ENCODE measurements at places on chromosomes 3 and 15.

- DNase-seq: no peak
Measured at GRCh38 chr3:69422751-69423150, 36.9 kb upstream of the FRMD4B start.

GRCh38 chr3:178392511-178392926 lies 143.7 kb upstream of the KCNMB2 start:
- peak; percentile 83 for DNase-seq

- DNase-seq: no peak
Measured at GRCh38 chr15:72873379-72874233, 90.0 kb upstream of the ADPGK start.

- DNase-seq: peak; percentile 69
Measured at GRCh38 chr15:37995461-37996347, 61.3 kb downstream of the TMCO5A start.

DNA sequence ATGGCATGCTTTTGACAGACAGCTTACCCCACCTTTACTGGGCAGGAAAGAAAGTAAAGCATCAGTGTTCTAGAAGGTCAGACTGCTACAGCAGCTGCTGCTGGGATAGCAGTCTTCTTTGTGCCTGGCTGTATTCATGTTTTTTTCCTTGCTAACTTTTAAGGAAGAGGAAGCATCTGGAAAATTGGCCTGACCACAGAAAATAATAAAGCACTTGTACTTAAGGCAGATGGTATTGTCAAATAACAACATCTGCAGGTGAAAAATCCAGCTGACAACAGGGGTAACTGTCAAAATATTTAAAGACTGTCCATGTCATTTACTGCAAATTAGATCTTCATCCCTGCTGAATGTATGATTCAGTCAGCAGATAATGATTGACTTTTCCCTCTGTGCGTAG lies 229.0 kb downstream of the OXSM start:
- no peak for DNase-seq

GRCh38 chr15:68935400-68935937 lies 5.1 kb downstream of the SPESP1 start:
- no peak for DNase-seq

- no peak for DNase-seq
Measured at GRCh38 chr3:134361162-134361835, 12.9 kb downstream of the AMOTL2 start.

GRCh38 chr3:74066456-74066855 lies 441.7 kb upstream of the PDZRN3 start:
- DNase-seq: no peak

DNA sequence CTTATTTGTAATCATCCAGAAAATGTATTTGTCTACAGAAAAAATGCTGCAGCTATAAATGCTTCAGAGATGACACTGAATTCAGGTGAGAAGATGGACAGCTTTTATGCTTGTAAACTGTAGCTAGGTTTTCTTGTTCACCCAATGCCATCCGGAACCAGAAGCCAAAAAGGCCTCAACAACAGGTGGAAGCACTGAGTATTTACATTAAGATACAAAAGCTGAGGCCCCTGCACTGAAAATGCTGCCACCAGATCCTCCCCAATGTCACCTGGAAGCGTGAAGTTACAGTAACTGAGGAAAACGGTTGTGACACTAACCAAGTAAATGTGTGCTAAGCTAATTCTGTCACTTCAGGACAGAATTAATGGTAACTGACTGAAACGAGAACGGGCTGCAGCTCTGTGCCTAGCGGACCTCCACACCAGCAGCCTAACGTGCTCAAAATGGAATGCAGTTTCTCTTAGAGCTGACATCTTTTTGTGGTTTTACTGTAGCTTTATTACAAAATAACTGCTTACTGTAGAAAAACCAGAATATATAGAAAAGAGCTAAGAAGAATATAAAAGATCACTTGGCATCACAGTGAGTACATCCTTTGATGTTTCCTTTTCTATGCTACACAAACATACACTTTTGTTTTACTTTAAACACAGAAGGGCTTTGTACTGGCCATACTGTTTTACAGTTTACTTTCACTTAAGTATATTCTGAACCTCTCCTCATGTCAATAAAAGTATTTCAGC lies 7.6 kb downstream of the CHSY1 start:
- DNase-seq: no peak

DNA sequence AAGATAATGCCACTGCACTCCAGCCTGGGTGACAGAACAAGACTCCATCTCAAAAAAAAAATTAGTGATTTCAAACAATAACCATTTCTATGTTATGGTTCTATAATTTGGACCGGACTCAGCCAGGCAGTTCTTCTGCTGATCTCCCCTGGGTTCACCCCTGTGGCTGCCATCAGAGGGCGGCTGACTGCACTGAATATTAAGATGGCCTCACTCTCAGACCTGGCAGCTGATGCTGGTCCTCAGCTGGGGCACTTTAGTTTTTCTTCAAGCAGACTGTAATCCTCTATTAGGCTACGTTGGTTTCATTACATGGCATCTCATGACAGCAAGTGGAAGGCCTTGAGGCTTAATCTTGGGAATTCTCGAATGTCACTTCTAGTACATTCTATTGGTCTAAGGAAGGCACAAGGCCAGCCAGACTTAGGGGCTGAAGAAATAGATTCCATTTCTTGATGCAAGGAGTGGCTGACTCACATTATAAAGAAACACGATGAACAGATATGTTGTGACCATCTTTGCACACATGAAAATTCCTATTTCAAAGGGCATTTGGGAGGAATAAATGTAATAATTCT lies 12.8 kb downstream of the GALNT15 start:
- no peak for DNase-seq

DNA sequence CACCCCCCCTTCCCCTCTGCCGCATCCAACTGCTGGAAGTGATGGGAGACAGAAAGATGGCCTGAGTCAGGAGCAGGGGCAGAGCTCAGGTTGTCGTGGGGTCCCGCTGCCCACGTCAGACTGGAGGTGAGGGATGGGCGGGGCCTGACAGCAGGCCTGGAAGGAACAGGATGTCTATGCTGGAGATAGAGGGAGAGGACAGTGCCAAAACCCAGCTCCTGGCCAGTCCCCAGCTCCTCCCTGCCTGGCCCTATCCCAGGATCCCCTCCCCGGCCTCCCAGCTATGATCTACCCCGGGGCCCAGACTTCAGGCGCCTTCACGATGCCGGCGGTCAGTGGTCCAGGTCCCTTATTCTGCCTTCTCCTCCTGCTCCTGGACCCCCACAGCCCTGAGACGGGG lies at the start of gene LMAN1L:
TSS of gene LMAN1L (plus strand) at position 303 of the 400 bp plus-strand sequence. CDS start at position 323, 20 bp downstream.
- DNase-seq: no peak

DNA sequence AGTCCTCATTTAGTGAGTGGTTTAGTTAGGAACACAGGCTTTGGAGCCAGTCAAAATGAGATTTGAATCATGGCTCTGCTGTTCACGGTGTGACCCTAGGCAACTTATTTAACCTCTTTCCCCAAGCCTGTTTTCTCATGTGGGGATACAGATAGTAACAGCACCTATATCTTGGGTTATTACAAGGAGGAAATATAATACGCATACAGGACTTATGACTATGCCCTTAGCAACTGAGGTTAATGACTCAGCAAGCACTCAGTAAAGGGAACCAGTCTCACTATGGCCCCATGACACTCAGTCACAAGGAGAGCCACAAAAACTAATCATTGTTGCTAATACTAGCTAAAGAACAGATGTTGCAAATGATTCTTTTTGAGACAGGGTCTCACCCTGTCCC lies 45.9 kb downstream of the SUMF1 start:
- peak; percentile 98 for DNase-seq

DNA sequence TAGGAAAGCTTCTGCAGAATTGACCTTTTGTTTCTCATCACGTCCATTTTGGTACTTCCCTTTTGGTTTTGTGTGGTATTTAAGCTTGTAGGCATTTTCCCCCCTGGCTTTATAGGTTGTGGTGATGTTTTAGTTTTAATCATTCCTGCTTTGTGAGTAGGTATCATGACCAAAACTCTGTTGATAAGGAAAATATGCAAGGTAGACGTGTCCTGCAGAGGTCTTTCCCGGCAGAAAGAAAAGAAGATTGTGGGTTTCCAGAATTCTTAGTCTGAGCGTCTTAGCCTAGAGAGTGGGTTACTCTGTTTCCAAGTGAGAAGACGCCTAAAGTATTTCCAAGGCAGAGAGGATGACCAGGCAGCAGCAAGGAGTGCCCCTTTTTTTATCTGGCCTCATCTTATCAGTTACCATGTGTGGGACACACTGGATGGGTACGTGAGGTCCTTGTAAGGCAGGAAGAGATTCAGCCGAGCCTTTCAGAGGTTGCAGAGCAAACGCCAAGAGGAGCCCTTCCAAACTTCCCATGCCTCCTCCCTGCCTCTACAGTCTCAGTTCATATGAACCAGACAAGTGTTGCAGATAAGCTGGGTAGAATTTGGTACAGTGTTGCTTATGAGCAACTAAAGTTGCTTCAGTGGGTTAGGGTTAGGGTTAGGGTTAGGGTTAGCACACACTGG lies 58.8 kb downstream of the ARNT2 start:
- DNase-seq: no peak

DNA sequence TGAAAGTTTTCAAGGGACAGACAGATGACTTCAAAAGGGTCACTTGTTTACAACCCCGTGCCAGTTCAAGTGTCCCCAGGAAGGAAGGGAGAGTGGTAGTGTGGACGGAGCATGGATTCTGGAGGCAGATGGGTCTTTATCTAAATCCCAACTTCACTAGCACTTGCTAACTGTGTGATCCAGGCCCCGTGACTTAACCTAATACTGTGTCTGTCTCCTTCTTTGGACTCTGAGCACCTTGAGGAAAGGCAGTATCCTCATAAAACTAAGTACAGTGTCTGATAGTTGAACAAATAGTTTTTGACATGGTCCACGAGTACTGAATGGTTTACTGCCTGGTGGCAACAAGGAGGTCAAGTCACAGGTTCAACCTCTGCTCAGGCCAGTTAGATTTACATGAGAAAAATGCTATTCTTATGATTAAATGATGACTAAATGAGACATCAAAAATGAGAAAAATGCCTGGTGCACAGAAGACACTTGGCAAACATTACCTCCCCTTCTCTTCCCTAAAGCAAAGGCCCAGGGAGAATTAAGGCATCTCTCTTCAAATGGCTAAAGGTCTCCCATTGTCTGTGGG lies 48.9 kb downstream of the ABCC5 start:
- DNase-seq: no peak

DNA sequence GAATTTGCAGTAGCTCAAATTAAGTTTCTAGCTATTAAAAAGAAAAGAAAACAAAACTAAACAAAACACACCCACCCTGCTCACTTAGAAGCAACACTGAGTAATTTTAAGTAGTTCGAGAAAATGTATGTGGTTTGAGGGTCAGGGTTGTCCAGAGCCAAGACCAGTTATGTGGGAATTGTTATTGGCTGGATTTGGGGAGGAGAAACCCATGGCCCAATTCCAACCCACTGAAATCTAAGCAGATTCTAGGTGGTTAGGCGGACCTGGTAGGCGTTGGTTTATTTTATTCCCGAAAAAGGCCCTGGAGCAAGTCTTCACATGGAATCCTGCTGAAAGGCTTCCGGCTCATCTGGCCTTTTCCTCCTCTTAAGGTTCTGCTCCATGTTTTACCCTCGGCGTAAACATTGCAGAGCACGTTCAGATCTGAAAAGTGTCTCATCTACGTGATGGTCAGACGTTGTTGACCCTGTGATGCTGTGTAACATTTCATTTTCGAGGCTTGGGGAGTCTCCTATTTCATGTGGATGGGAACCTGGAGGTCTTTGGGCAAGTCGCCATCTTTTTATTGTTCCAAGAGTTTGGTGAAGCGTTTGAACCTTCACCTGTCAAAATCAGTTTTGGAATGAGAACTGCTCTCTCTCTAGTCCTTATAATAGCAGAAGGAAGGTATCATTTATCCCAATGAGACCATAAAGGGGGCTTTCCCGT lies 64.0 kb downstream of the FLNB start:
- no peak for DNase-seq

GRCh38 chr15:53196242-53196641 lies 406.1 kb upstream of the ONECUT1 start:
- DNase-seq: no peak

- no peak for DNase-seq
Measured at GRCh38 chr3:172046268-172046915, 7.0 kb downstream of the FNDC3B start.

GRCh38 chr15:74808078-74808839 lies 4.4 kb upstream of the LMAN1L start:
- no peak for DNase-seq

- DNase-seq: no peak
Measured at GRCh38 chr3:87036671-87037070, 45.7 kb upstream of the VGLL3 start.

DNA sequence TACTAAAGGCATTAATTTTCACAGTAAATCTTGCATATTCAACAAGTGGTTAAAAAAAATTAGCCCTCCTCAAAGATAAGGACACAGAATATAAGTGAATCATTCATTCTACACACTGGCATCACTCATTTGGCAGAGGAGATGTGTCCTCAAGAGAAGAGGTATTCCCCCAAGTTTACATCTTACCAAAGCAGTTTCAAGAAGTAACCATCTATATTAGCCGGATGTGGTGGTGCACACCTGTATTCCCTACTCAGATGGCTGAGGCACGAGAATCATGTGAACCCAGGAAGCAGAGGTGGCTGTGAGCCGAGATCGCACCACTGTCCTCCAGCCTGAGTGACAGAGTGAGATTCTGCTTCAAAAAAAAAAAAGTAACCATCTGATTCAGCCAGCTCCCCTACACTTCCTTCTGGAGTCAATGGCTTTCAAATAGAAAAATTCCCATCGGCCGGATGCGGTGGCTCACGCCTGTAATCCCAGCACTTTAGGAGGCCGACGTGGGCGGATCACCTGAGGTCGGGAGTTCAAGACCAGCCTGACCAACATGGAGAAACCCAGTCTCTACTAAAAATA lies 15.4 kb downstream of the RAF1 start:
- no peak for DNase-seq

DNA sequence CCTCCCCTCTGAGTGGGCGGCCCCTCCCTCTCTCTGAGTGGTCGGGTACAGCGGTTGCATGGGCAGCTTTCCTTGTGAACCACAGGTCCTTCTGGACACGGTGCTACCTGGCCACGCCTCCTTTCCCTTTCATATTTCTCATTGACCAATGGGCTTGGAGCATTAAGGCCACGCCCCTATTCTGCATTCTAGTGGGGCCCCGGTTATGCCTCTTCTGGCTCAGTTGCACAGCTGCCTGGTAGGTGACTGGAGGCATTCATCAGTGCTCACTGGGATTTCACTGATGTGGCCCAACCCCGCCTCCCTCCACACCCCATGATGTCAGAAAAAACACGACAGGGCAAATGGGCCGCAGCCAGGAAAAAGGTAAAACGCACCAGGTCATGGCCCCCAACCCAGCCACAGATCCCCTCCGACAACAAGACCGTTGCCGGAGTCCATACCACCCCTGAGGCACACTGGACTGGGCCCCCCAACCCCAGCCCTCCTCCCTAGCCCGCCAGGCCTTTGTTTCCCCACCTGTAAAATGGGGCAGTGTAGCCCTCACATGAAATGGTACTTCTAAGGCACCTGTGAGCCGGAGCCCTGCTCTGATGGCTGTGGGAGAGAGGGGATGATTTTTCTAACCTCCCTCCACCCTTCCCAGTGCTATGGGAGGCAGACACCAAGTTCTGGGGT lies 26.3 kb downstream of the NGRN start:
- DNase-seq: peak; percentile 15

GRCh38 chr3:195893044-195893395 lies 15.3 kb downstream of the TNK2 start:
- DNase-seq: no peak

Data from inflammatory macrophage treated with lipopolysaccharide for 4 hours (primary cell).